ENCODE measurements at places on chromosomes 4 and X.
A peak's percentile ranks its signal among the peaks of the same experiment; 100 is the strongest.

DNA sequence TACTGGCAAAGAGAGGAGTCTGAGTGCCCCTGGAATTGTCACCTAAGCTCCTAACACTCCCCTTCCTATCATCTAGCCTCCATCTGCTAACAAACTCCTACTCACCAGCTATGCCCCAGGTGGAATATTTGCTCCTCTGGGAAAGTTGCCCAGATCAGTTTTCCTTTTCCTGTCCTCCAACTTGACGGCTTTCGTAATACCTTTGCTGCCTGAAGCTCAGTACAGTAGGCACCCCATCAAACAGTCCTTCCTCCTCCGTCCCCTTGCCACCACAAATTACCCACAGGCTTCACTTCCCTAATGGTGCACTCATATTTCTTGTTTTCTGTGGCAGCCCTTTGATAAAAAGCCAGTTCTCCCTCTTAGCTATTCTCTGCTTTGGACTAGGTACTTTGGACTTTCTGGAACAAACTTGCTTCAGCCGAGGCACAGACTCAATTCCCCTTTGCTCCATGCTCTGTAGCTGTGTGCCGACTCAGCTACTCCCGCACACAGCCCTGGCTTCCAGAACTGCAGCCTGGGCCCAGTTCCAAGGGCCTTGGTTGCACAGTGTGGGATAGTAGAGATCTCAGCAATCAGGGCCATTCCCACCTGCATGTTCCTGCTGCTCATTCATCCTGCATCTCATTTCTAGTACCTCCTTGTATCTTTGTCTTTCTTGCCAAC is 605.1 kb downstream of the BCOR start:
- DNase-seq = no peak

DNA sequence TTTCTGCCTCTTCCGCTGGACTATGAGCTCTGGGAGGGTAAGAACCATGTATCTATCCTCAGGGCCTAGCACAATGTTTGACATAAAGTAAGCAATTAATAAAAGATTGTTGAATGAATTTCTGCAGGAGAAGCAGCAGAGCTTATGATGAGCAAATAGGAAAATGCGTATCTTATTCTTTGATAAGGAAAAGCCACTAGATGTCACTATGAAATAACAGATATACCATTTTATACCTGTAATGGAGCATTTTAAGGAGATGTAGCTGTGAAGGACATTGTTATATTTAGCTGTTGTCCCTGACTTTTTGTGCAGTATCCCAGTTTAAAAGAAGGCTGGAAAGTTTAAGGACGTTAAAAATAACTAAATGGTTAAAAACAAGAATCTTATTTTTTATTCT is 147.2 kb upstream of the MBNL3 start:
- no peak for DNase-seq

- DNase-seq = no peak
Measured at GRCh38 chrX:76029385-76029784, 143.5 kb upstream of the PBDC1 start.

- no peak for DNase-seq
Measured at GRCh38 chr4:34183926-34184325, 2060.4 kb downstream of the ARAP2 start.

DNA sequence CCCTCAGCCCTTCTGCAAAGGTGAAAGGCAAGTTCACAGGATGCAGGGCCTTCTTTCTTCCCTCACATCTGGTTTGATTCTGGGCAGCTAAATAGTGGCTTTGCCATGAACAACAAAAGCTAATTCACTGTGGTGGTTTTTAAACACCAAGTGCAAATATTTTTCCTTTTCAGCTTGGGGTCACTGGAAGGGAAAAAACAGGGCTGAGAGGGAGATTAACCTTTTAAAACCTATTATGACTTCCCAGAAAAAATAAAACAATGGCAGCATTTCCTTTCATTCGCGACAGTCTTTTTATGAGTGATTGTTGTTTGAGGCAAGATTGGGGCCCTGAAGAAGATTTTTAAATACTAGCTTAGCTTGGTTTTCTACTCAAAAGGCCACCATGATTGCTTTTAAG is 103.7 kb upstream of the SCML1 start:
- no peak for DNase-seq

- DNase-seq = no peak
Measured at GRCh38 chr4:189835505-189835904, 105.2 kb upstream of the FRG1 start.

- DNase-seq = no peak
Measured at GRCh38 chrX:41722214-41722613, 1.8 kb upstream of the GPR82 start.

DNA sequence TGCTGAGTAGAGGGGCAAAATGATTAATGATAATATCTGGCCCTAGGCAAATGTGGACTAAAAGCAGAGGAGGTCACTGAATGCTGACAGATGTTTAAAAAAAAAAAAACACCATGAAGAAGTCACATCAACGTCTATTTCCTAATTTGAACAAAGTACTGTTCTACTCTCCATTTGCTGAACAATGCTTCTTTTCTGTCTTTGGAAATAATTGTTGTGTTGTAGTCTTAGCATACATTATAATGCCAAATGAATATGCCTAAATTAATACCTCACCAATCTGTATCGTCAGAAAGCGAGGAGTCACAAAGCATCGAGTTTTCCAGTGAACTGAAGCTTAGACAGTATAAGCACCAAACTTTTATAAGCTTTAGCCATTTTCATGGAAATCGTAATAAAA is 140.9 kb upstream of the JADE1 start:
- DNase-seq = no peak

DNA sequence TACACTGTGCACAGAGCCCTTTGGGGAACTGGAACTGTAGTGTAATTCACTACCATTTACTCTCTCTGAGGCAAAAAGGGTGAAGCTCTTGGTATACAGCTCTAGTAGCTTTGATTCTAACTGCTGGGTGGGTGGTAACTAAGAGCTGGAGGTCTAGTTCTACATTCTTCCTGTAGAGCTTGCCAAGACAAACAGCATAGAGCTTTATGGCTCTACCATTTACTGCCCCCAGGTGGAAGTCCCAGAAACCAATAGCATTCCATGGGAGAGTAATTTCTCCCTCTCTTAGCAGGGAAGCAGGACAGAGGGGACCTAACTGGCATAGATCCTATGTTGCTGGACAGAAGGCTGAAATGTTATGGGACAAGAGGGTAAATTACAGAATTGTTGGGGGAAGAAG is 26.7 kb downstream of the HDAC8 start:
- DNase-seq = no peak

GRCh38 chr4:150158041-150158440 is 79.8 kb downstream of the DCLK2 start:
- DNase-seq = no peak

- no peak for DNase-seq
Measured at GRCh38 chr4:147513091-147513490, 32.2 kb downstream of the EDNRA start.

DNA sequence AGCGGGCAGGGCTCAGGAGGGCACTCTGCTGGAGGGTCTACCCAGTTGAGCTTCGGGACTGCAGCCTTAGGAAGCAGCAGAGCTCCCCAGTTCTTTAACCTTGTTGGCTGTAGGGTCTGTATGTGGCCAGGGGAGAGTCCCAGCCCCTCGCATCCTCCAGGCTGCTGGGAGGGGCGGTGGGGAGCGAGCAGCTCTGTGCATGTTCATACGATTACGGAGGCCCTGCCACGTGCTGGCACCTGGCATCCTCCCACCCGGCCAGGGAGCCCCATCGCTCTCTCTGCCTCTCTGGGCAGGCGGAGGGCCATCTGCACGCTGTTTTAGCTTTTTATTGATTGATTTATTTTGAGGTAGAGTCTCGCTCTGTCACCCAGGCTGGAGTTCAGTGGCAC is 21.2 kb downstream of the NSG1 start:
- no peak for DNase-seq

DNA sequence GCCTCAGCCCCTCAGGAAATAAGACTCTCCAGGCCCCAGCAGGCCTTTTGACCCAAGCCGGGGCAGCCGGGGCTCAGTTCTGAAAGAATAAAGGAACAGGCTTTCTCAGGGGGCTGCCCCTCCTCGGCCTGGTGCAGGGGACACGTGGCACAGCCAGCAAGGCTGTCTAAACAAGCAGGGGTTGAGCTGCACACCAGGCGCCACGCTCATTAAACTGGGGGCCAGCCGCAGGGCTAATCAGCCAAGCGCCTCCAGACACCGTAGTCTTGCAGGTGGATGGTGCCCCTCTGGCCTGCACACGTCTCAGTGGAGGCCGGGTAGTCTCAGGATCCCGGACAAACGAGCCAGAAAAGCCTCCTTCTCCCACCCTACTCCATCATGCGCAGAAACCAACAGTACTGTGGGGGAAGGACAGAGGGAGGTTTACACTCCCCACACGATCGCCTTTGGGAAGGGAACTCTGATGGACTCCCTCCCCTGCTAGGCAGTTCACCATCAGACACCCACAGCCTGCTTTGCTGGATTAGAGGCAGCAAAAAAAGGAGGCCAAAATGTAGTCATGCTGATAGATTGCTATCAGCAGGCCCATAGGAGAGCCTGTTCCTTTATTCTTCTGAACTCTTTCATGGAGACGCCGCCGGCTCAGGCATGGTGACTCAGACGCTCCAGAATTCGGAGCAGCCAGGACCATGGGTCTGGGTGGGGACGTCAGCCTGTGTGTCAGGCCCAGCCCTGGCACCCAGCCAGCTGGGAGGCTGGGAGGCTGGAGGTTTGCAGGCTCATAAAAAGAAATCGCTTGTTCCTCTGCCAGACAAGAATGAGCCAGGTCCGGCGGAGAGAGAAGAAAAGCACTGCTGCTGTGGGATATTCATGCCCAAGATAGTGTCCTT is 342.4 kb downstream of the BCOR start:
- DNase-seq = no peak

DNA sequence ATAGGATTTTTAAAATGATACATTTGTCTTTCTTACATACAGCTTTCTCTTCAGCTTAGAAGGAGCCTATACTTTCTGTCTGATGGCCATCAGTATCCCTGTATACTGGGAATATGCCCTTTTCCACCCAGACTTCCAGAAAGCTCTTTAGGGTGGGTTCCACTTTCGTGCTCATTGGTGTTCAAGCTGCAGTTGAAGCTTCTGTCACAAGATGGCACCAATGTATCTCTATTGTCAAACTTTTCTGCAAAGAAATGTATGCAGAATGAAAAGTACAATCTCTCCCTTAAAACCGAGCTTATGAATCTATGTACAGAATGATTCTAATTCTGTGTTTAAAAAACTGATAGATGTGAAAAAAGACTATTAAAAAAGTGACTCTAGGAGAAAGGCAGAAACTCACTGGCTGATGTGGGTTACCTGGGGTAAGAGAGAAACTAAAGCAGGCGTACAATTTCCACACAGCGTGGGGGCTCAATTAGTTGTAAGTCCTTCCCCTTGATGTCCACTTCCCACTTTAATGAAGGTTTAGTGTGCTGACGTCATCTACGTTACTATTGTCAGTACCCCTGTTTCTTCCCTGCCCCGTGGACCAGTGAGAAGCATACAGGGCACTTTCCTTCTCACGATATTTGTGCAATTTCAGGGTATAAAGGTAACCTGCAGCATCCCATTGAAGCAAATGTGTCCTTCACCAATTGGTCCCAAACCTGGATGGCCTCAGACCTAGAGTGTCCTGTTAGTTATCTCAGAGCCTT is 57.3 kb upstream of the TCEAL2 start:
- DNase-seq = no peak

- DNase-seq = no peak
Measured at GRCh38 chr4:165894159-165894558, 21.1 kb downstream of the TLL1 start.

DNA sequence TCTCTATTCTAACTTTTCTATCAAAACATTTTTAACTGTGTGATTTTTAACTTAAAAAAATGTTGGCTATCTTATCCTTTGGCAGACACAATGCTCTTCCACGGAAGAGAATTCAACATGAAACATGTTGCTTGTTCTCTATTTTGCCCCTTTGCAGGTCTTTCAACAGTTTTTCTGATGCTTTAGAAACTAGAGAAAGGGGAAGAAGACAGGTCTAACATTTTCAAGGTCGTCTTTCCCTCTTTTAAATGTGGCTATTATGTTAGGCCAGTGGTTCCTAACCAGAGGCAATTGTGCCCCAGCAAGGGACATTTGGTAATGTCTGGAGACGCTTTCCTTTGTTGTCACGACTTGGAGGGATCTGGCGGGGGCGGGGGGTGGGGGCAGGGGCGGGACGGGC is 95.0 kb downstream of the SH3KBP1 start:
- DNase-seq = no peak

GRCh38 chrX:71659342-71659741 is 8.0 kb upstream of the LOC101059915 start:
- no peak for DNase-seq

GRCh38 chrX:3160756-3161155 is 119.5 kb downstream of the ARSF start:
- no peak for DNase-seq

GRCh38 chr4:52548818-52549570 is 110.1 kb downstream of the USP46 start:
- DNase-seq = no peak

DNA sequence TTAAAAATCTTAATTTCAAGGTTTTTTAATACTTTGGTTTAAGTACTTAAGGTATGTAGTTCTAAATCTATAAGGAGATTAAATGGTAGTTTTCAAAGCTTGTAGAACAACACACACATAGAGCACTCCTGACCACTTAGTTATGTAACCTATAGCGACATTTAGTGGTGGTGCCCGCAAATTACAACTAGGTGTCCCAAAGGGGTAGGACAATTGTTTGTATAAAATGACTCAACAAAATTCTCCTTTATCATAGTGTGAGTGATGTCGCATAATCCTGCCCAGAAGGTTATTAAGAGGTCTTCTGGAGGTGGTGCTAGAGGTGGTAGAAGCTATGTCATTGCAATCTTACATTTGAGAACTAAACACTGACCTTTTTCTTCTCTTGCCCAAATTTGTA is 373.0 kb upstream of the RASGEF1B start:
- DNase-seq = peak; percentile 41

GRCh38 chr4:118171381-118171780 is 137.1 kb downstream of the NDST3 start:
- no peak for DNase-seq

GRCh38 chr4:112858751-112859150 is 190.7 kb upstream of the ANK2 start:
- no peak for DNase-seq

- no peak for DNase-seq
Measured at GRCh38 chrX:2714551-2714950, 23.5 kb downstream of the CD99 start.

GRCh38 chr4:111266937-111267336 is 644.1 kb upstream of the PITX2 start:
- no peak for DNase-seq

DNA sequence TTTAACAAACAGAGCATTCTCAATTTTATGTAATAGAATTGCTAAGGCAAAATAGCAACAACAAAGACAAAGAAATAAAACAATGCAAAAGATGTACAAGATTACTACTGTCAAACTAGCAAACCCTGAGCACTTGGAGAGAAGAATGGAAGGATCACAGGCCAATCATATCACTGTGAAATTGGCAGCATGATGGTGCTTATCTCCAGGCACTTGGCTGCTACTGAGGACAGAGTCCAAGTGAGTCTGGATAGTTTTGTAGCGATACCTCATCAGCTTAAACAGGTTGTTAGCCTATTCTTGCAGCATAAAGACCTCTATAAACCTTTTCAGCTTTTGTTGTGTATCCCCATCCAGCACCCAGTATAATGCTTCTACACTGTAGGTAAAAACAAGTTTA is 117.7 kb downstream of the C4orf33 start:
- no peak for DNase-seq

GRCh38 chr4:8766610-8767009 is 105.0 kb downstream of the HMX1 start:
- no peak for DNase-seq
